Prostate gland (tissue), 2 donors: ENCODE measurements at places on chromosomes 11 and 22. TPM values are rescaled to one million over a fixed set of nuclear protein-coding genes. Genes with fewer than 3 reads are reported as not detected.

SLC29A2 gene
- total RNA-seq = 10.1 TPM

VEGFB gene
- total RNA-seq = 91.2 TPM

JOSD1 gene
- total RNA-seq = 56.7 TPM

MYBPC3 gene
- 0.91 TPM for total RNA-seq

SLC7A4 gene
- total RNA-seq = 13.0 TPM

GAB2 gene
- total RNA-seq = 7.4 TPM

CHEK2 gene
- 15.6 TPM for total RNA-seq

RIMBP3B gene
- not detected for total RNA-seq

APLNR gene
- total RNA-seq = not detected

EHF gene
- 332 TPM for total RNA-seq
